ENCODE measurements at places on chromosomes 12 and 14.

DNA sequence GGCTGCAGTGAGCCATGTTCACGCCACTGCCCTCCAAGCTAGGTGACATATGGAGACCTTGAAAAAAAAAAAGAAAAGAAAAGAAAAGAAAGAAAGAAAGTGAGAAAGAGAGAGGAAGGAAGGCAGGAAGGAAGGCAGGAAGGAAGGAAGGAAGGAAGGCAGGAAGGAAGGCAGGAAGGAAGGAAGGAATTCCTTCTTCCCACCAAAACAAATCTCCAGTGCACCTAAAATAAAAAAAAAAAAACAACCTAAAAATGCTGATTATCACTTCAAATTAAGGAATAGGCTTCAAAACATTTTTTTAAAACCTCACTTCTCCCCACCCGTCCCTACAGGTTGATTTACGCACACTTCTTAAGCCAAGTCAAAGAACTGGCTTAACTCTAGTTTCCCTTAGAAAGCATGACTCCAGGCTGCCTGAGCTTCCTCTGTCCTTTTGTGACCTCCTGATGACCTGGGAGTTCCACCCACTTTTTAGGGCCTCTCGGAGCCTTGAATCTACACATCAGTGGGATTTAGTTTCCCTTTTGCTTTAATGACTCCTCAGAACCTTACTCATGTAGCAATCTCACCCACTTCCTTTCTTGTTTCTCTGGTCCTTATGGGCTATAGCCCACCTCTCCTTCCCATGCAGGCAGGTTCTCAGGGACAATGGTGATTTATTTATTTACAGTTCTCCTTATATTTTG, 18.6 kb downstream of the DUSP6 start:
- DNase-seq: no peak

- DNase-seq: peak; percentile 85
These were observed 6.1 kb downstream of the RAPGEF3 start for GRCh38 chr12:47752552-47752951.

- no peak for DNase-seq
These were observed 135.8 kb downstream of the ITPR2 start for GRCh38 chr12:26697217-26697616.

DNA sequence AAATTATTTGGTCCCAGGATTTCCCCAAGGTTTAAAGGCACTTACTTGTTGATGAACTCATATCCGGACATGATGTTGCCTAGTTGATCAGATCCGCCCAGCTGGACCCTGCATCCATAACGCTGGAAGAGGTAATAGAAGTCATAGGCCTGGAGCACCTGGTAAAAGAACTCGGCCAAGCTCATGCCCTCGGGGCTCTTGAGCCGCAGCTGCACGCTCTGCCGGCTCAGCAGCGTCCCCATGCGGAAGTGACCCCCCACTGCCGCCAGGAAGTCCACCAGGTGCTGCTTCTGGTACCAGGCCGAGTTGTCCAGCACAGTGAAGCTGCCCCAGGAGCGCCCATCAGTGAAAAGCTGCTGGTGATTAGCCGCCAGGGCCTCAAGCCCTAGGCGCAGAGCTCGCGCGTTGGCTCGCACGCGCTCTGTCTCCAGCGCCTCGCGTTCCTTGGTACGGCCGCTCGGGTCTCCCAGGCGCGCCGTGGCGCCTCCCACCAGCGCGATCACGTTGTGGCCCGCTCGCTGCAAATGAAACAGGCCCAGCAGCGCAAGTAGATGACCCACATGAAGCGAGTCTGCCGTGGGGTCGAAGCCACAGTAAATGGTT, 545 bp downstream of the YARS2 start:
- DNase-seq: peak; percentile 73

DNA sequence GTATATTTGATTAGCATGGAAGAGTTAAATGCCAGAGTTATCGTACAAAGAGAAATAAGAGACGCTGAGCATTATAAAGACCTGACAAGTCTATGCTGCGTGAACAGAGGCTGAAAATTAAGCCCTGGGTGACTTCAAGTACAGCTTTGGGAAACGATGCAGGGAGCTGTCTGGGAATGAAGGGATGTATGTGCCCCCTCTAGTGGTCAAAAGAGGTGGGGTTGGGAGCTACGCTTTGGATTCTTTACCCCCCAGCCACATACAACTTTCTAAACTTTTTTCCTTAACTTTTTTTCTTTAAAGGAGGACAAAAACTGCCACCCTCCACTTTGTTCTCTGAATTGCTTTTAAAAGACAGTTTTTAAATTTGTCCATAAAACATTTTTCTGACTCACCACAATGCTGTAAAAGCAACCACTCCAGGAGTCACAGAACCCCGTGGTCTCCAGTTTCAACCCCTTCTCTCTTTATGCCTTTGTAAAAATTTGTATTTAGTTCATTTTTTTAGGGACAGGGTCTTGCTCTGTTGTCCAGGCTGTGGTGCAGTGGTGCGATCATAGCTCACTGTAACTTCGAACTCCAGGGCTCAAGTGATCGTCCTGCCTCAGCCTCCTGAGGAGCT, 59.4 kb downstream of the ZNF664 start:
- peak; percentile 50 for DNase-seq

- no peak for DNase-seq
These were observed 132.7 kb downstream of the SLC41A2 start for GRCh38 chr12:104825408-104825807.

DNA sequence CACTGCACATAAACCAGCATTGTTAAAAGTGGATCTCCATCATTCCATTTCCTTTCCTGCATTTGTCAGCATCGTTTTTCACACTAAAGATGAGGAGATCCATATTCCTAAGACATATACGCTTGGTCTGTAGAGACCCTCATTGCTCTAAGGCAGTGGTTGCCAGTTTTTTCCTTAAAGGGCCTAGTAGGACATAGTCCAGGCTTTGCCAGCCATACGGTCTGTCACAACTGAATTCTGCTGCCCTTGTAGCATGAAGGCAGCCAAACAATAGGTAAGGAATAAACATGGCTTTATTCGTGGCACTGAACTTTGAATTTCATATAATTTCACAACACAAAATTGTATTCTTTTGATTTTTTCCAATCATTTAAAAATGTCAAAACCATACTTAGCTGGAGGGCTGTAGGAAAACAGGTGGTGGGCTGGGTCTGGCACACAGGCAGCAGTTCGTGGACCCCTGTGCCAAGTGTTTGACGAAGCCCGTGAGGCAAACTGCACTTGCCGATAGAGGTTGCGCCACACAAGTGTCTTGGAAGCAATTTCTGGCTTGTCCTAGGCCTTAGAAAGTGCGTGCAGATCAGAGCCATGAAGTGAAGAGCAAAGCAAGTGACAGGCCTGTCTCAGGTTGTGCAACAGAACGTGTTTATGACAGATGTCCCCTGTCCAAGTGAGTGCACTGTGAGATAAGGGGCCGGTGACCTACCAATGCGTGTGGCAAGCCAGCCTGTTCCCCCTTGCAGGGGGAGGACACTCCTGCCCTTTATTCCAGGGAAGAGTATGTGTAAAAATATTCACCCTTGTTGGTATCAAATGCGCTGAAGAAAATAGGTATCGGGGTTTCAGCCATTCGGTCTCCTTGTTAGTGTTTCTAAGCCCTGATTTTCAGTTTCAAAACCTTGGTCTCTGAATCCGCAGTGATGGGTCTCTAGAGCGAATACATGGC, 916 bp upstream of the CHPT1 start:
- DNase-seq: no peak

All from HFFc6 (cell line).